ENCODE measurements at places on chromosomes 7 and 10. TPM values are rescaled to one million over a fixed set of nuclear protein-coding genes. Genes with fewer than 3 reads are reported as not detected.

The COL26A1 gene
- not detected for total RNA-seq

The CADPS2 gene
- 19.9 TPM for total RNA-seq

The JAKMIP3 gene
- total RNA-seq = 0.20 TPM

The GHRHR gene
- not detected for total RNA-seq

The TRIM50 gene
- total RNA-seq = not detected
